NCI-H345 (cell line): ENCODE measurements at places on chromosomes 13 and 19.

- DNase-seq: no peak
These were observed 5.7 kb upstream of the ZNF492 start for GRCh38 chr19:22628401-22628800.

GRCh38 chr19:38049105-38049649 lies 142.2 kb downstream of the SIPA1L3 start:
- no peak for DNase-seq

GRCh38 chr13:94214975-94215374 lies 264.5 kb downstream of the DCT start:
- DNase-seq: no peak

DNA sequence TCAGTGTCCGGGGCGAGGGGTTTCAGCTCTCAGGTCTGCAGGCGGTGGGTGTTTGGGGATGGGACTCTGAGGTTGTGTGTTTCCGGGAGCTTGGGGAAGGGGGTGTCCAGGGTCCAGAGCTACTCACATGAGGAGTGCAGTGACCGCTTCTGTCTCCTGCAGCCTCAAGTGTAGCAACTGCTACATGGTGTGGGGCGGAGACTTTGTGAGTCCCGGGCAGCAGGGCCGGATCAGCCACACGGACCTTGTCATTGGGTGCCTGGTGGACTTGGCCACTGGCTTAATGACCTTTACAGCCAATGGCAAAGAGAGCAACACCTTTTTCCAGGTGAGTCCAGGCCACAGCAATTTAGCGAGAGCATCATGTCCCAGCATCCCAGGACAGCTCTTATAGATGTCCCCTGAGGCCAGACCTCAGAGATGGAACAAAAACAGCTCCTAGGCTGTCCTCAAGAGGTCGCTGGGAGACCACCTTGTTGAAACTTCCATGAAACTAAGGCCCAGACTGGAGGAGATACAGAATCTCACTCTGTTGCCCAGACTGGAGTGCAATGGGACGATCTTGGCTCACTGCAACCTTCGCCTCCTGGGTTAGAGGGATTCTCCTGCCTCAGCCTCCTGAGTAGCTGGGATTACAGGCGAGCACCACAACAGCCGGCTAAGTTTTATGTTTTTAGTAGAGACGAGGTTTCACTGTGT lies 44.9 kb downstream of the RYR1 start:
- DNase-seq: no peak

DNA sequence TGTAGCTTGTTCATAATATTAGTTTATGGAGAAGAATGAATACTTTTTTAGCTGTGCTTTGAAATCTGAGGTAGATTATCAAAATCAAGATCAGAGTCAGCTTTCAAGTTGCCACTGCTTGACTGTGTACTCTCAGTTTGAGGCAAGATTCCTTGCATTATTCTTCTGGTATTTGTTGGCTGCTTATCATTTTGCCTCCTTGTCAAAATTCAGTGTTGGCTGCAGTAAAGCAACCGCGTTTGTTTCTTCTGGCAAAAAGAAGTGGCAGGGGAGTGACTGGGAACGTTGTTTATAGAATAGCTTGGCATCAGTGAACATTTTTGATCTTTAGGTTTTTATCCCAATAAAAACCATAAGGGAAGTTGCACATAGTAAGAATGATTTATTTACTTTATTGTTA lies 419.3 kb upstream of the GPC6 start:
- no peak for DNase-seq

- no peak for DNase-seq
These were observed 14.9 kb downstream of the KLC3 start for GRCh38 chr19:45355402-45355801.

DNA sequence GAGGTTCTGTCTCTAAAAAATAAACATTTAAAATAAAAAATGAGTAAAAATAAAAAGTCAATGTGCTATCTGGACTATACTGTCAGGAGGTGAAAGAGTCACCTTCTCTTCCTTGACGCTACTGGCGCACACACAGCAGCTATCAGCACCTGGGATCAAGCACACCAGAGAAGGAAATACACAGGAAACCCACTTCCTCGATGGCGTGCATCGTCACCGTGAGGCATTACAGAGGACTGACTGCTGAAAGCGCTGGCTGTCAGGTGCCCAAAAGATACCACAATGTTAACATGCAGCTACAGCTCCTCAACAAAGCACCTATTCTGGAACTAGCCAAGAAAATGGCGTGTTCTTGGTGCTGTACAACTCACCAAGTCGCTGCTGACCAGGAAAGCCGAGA lies 6.1 kb downstream of the SLC35E1 start:
- no peak for DNase-seq

GRCh38 chr19:13835791-13836723 lies 40.8 kb downstream of the ZSWIM4 start:
- no peak for DNase-seq

DNA sequence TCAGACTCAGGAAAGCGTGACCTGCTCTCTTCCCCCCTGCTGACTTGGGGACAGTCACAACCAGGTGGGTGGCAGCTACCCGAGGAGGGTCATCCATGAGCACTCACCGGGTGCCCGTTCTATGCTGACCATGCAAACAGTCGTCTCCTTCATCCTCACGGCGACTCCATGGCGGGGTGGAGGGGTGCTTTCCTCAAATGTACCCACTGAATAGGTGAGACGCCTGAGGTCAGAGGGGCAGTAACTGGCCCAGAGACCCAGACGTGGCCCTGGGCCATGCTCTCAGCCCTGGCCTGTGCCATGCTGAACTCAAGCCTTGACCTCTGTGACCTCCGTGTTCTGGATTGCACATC lies 59.2 kb upstream of the TPM4 start:
- DNase-seq: no peak

DNA sequence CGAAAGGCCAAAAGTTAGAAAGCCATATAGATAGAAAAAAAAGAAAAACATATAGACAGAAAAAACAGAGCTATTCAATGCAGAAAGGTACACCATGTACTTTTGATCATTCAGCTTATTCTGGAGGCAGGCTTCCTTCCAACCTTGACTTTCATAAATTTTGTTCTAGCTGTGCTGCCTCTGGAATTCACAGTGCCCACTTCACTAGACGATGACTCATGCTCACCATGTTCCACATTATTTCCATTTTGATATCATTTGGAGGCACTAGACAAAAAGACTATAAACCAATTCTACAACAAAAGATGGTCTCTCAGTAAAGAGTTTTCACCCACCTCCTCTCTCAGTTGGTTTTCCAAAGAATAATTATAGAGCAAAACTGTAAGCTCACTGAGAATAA lies 229.0 kb upstream of the IPO5 start:
- DNase-seq: no peak

GRCh38 chr19:45352471-45352870 lies 11.9 kb downstream of the KLC3 start:
- DNase-seq: no peak

GRCh38 chr13:110989331-110989730 lies 74.5 kb upstream of the ANKRD10 start:
- DNase-seq: no peak

GRCh38 chr19:55146705-55147273 lies 2.2 kb downstream of the TNNT1 start:
- peak; percentile 79 for DNase-seq

DNA sequence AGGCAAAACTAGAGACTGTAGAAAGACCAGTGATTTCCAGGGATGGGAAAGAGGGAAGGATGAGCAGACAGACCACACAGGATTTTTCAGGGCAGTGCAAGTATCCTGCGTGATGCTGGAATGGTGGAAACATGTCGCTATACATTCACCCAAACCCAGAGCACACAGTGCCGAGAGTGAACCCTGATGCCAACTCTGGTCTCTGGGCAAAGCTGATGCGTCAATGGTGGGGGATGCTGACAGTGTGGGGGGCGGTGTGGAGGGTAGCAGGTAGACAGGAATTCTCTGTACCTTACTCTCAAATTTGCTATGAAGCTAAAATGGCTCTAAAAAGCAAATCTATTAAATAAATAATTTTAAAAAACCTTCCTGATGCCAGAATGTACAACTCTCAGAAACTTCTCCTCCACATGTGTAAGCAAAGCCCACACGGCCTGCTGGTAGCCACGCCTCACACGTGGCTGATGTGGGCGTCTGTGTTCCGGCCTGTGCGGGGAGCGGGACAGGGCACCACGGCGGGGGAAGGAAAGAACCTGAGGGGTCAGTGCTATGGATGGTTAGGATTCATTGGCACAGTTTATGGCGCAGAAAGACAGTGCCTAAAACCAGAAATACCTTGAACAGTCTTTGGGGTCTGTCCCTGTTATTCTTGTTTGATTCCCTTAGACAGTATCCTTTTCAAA lies 23.9 kb downstream of the CARS2 start:
- no peak for DNase-seq

GRCh38 chr13:30222254-30222653 lies 85.1 kb downstream of the KATNAL1 start:
- DNase-seq: no peak

DNA sequence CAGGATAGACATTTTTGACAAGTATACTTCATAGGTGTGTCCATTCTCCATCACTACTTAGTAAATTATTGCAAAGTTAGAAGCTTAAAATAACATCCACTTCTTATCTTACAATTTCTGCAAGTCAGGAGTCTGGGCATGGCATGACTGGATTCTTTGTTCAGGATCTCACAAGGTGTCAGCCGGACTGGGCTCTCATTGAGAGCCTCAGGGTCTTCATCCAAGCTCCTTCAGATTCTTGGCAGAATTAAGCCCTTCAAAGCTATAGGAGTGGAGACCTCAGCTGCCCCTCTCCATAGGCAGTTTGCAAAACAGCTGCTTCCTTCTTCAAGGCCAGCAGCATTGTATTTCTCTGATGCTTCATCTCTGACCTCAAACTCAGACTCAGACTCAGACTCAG lies 9.1 kb upstream of the SIN3B start:
- no peak for DNase-seq

GRCh38 chr19:46629546-46630025 lies 4.7 kb upstream of the PTGIR start:
- no peak for DNase-seq

DNA sequence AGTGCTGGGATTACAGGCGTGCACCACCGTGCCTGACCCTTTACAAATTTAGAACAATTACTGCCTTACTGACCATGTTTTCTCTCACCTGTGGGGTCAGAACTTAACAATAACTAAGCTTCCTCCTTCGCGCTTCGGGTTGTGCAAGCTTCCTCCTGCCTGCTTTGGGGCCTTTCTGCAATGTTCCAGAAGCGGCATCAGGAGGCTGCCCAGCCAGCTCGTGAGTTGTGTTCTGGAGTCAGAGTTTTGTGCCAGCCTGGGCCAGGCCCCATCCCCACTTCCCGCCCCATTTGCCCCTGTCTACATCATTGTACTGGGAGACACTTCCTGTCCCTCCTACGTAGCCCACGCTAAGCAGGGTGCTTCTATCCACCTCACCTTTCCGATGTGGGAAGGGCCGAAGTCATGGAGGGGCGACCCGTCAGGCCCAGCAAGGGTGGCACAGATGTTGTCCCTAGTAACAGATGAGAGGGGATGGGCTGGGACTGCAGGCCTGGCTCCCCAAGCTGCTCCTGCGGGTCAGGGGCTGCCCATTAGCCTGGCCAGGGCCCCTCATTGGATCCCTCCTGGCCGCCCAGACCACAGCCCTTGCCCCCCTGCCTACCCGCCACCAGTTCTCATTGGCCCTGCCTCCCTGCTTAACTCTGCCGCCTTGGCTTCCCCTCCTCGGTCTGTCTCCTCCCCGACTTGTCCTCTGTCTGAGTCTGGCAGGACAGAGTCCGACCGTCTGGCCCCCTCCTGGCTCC lies 13.4 kb downstream of the UHRF1 start:
- DNase-seq: no peak

DNA sequence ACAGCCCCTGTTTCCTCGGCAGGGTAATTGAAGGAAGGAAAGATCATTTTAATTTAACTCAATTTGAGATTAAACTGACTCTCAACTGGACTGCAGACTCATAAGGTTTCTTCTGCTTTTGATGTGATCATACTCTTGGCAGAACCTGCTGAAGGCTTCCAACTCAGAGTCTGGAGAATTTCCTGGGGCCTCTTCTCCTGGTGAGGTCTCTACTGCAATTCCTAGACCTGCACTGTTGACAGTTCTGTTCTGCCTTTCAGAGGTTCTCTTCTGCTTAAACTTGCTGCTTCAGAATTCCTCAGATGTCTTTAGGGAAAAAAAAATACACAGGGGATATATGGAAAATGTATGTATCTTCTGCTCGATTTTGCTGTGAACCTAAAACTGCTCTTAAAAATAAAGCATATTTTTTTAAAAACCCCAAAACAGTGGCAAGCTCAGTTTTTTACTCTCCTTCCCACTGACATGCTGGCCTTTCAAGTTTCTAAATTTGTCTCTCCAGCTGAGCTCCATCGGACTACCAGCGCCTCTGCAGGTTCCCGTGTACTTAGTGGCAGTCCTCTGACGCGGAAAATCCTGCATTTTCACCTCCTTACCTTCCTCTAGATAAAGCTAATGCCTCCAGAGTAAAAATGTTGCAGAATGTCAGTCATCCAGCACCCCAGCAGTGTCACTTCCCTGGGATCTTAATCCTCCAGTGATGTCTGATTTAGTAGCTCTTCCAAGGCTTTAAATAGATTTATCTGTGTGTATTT lies 733.5 kb upstream of the SGCG start:
- DNase-seq: no peak

DNA sequence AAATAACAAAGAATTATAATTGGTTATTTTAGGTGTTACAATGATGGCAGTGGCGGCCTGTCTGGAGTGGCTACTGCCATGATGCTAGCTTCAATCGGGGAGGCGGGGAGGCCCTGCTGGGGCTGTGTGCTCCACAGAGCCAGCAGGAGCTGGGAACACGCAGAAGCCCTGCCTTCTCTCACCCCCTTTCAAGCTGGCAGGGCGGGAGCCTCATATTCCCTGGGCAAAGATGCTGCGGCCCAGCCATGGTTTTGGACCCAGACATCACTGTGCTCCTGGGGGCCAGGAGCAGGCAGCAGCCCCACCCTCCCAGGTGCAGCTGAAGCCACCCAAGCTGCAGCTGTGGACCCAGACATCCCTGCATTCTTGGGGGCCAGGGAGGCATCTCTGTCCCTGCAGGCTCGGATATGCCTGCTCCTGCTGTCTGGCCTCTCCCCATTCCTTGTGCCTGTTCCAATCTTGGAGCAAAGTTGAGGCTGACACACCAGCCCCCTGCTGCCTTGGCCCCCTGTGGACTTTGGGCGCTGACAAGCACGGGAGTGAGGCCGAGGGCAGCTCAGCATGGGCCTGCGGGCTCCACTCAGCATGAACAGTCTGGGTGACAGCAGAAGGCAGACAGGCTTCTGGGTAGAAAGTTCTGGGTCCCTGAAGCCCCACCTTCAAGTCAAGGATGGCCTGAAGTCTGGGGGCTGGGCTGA lies 263.1 kb upstream of the HTR2A start:
- no peak for DNase-seq

- DNase-seq: no peak
These were observed 140.3 kb downstream of the PDS5B start for GRCh38 chr13:32726374-32727037.

- DNase-seq: no peak
These were observed 5.2 kb downstream of the DAND5 start for GRCh38 chr19:12974301-12975220.
